Left renal pelvis (tissue), 4 donors: ENCODE measurements at places on chromosomes 1 and 21. TPM values are rescaled to one million over a fixed set of nuclear protein-coding genes. Genes with fewer than 3 reads are reported as not detected.

- no peak for DNase-seq
Measured at GRCh38 chr1:1356796-1357401, 1.5 kb downstream of the MXRA8 start.

GRCh38 chr1:206435445-206435844, 34.8 kb upstream of the IKBKE start:
- no peak for DNase-seq

- no peak for DNase-seq
Measured at GRCh38 chr1:87905651-87906050, 577.0 kb downstream of the LMO4 start.

The PARP1 gene
- 128 TPM for polyA plus RNA-seq

The DYNLT4 gene
- 0.30 TPM for polyA plus RNA-seq

GRCh38 chr21:34200288-34200905, 127.0 kb downstream of the MRPS6 start:
- DNase-seq = no peak
